ENCODE measurements at places on chromosomes 5 and 9. TPM values are rescaled to one million over a fixed set of nuclear protein-coding genes. Genes with fewer than 3 reads are reported as not detected.

FOXB2 gene
- not detected for total RNA-seq

- DNase-seq = peak; percentile 54
Observed at GRCh38 chr9:127972236-127972871, 8.4 kb downstream of the EEIG1 start.

GARIN3 gene
- total RNA-seq = not detected

ANKHD1 gene
- total RNA-seq = 148 TPM

- no peak for DNase-seq
Observed at GRCh38 chr5:177393206-177393765, 7.2 kb downstream of the PFN3 start.

- no peak for DNase-seq
Observed at GRCh38 chr9:26061948-26062575, 383.8 kb upstream of the TUSC1 start.

- no peak for DNase-seq
Observed at GRCh38 chr5:156147261-156147943, 179.6 kb upstream of the SGCD start.

- no peak for DNase-seq
Observed at GRCh38 chr9:121325387-121325786, 44.7 kb downstream of the STOM start.

GRCh38 chr9:133954862-133955529 is 37.1 kb downstream of the VAV2 start:
- peak; percentile 36 for DNase-seq

BTNL8 gene
- not detected for total RNA-seq

DNA sequence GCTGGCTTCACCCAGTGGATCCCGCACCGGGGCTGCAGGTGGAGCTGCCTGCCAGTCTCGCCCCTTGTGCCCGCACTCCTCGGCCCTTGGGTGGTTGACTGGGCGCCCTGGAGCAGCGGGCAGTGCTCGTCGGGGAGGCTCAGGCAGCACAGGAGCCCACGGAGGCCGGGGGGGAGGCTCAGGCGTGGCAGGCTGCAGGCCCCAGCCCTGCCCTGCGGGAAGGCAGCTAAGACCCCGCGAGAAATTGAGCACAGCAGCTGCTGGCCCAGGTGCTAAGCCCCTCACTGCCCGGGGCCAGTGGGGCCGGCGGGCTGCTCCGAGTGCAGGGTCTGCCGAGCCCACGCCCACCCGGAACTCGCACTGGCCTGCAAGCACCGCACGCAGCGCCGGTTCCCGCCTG is 3.7 kb upstream of the ADAMTS6 start:
- DNase-seq = no peak

PCDHB9 gene
- total RNA-seq = not detected

DNA sequence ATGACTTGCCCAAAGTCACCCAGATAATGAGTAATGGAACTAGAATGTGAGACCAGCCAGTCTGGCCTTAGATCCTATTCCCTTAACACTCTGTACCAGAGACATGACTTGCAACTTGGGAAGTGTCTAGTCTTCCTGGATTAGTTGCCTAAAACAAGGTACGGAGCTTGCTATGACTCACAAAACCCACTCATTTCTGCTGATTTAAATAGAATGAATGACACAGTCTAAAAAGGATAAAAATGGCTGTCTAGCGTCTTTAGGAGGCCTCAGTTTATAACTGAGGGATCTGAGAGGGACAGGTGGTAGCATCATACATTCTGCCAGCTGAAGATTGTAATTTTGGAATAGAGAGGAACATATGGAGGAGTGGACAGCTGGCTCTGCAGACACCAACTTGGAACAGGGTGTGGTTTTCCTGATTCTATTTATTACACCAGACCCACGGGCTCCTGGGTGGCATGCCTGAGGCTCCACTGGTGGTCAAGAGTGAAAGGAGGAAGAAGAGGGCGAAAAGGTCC is 62.7 kb downstream of the ABLIM3 start:
- no peak for DNase-seq

GRCh38 chr9:37951671-37952449 is 47.9 kb upstream of the SLC25A51 start:
- no peak for DNase-seq
